Coronary artery (tissue), 2 donors: ENCODE measurements at places on chromosomes 12 and 14.

- DNase-seq = no peak
Observed at GRCh38 chr14:65854215-65854614, 441.7 kb downstream of the FUT8 start.

- DNase-seq = no peak
Observed at GRCh38 chr12:132556801-132557200, 53.6 kb downstream of the LRCOL1 start.

DNA sequence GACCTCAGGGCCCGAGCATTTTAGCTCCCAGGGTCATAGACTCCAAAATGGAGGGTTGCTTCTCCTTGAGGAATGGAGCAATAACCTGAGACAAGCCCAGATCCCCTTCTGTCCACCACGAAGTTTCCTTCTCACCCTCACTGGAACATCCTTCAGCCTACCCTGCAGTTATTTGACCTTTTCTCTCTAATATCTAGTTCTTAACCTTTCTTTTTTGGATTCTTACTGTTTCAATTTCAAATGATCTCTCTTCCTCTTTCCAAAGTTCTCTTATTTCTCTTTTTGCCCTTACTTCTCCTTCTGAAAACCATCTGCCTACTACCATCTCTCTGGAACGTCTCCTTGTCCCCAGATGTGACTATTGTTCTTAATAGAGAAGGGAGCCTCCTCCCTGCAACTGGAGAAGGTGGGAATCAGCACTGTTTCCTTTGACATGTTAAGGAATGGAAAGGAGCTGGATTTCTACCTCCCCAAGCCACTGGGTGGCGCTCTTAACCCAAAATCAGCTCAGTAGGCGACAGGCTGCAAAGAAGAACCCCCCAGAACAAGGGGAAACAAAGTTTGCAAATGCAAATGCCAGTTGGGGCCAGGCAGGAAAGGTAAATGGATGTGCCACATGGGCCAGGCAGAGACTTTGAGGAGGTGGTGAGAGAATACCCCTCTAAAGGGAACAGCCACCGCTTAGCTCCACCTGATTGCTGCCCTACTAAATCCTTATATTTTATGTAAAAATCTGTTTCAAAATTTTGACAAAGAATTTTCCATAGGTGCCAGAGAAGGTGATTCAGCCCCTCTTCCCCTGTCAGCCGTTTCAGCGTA is 22.4 kb upstream of the PDE1B start:
- no peak for DNase-seq

GRCh38 chr12:10186299-10186698 is 7.5 kb downstream of the TMEM52B start:
- DNase-seq = no peak

GRCh38 chr14:48323665-48324064 is 648.3 kb upstream of the MDGA2 start:
- no peak for DNase-seq

DNA sequence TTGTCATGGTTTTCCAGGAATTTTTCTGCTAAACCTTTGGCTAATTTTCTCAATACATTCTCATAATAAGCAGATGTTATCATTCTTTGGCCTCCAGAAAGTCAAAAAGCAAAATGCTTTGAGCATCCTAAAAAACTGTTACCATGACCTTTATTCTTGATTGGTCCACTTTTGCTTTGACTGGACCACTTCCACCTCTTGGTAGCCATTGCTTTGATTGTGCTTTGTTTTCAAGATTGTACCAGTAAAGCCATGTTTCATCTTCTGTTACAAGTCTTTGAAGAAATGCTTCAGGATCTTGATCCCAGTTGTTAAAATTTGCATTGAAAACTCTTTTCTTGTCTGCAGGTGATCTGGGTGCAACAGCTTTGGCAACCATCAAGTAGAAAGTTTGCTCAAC is 180.1 kb downstream of the DUSP6 start:
- DNase-seq = no peak

DNA sequence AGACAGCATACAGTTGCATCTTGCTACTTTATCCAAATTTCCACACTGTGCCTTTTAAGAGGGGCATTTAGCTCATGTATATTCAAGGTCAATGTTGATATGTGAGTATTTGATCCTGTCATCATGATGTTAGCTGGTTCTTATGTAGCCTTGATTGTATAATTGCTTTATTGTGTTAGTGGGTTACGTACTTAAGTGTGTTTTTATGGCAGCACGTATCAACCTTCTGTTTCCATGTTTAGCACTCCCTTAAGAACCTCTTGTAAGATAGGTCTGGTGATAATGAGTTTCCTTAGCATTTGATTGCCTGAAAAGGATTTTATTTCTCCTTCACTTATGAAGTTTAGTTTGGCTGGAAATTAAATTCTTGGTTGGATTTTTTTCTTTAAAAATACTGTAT is 445.2 kb downstream of the NAV3 start:
- no peak for DNase-seq

DNA sequence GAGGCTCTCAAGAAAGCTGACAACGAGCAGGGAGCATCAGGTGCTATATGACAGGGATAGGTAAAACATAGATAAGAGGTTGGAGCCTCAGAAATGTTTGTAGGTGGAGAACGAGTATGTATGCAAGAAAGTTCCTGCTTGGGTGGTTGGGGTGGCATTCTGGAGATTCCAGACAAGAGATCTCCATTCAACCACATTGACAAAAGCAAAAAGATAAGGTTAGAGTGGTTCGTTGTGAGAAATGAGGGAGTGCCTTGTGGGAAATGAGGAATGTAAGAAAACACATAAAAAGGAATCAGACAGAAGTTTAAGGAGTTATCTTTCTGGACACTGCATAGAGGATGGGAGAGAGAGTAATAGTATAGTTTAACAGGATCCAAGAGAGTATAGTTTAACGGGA is 290.3 kb downstream of the DPF3 start:
- DNase-seq = no peak

GRCh38 chr12:95974358-95974757 is 21.8 kb downstream of the HAL start:
- DNase-seq = no peak

- DNase-seq = no peak
Observed at GRCh38 chr12:38892087-38892786, 13.2 kb downstream of the CPNE8 start.

DNA sequence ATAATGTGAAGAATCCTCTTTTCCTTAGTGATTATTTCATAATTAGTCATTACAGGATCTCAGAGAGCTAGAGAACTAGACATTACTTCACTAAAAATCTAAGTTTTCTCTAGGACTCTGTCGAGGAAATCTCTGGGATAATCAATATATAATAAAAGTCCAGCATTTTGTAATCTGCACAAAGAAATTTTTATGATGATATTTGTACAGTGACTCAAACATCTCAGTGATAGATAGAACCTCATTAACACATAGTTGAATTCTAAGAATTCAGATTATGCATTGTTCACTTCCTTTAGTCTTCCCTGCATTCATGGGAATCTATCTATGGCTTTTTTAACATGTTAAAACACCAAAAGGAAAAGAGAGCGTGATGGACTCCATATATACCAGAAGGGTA is 11.0 kb downstream of the ITPR2 start:
- no peak for DNase-seq

GRCh38 chr14:45083617-45083975 is 320 bp upstream of the PRPF39 start:
- DNase-seq = no peak

GRCh38 chr14:37088356-37089215 is 83.8 kb downstream of the SLC25A21 start:
- DNase-seq = no peak

- no peak for DNase-seq
Observed at GRCh38 chr12:133106253-133106652, 23.8 kb downstream of the ZNF891 start.

- no peak for DNase-seq
Observed at GRCh38 chr12:5556033-5556614, 124.2 kb downstream of the NTF3 start.

DNA sequence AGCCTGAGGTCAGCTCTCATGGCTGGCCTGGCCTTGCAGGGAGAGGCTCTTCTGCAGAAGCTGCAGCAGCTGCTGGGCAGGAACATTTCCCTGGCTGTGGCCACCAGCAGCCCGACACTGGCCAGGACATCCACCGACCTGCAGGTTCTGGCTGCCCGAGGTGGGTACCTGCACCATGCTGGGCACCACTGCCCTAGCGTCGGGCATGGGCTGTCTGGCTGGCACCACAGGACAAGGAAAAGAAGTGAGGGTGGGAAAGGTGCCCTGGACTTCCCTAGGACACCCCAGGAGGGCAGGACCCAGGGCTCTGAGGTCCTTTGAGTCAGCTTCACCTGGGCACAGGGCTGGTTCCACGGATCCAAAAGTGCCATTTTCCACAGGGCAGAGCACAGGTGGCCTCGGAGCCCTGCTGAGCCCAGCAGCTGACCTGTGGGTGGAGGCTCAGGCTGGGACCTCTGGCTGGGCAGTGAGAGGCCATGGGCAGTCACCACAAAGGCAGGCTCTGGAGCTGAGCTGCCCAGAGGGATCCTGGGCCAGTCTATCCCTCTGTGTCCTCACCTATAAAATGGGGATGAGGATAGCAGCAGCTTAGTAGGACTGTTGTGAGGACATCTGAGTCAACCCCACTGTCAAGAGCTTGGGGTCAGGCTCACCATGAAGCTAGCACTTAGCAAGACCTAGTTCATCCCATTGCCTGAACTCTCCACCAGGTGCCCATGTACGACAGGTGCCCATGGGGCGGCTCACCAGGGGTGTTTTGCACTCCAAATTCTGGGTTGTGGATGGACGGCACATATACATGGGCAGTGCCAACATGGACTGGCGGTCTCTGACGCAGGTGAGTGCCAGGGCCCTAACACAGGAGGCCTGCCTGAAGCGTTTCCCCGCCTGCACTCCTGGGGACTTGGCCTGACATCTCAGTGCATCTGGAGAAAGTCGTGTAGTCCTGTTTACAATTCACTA is 4.9 kb downstream of the PLD4 start:
- no peak for DNase-seq

- DNase-seq = no peak
Observed at GRCh38 chr14:32375663-32376062, 46.6 kb downstream of the AKAP6 start.

GRCh38 chr12:7557227-7557626 is 53.6 kb upstream of the CD163 start:
- no peak for DNase-seq

DNA sequence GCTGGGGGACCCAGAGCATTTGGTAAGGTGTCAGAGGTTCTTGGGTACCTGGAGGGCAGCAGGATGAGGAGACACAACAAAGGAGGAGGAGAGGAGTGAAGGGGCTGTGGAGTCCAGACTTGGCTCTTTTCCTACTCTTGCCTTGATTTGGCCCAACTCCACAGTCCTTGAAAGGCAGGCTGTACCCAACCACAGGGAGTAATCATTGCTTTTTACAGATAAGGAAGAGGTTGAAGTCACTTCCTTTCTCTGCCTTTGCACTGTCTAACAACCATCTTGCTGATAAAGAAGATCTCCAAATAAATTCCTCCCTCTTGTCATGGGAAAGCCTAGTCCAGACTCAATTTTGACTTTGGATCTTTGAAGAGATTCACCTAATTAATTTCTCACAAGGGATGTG is 226.8 kb upstream of the HMGA2 start:
- no peak for DNase-seq

- DNase-seq = no peak
Observed at GRCh38 chr14:65167072-65167645, 64.8 kb upstream of the MAX start.

- no peak for DNase-seq
Observed at GRCh38 chr12:49033611-49034285, 15.2 kb upstream of the PRKAG1 start.

GRCh38 chr12:48031135-48031960 is 27.1 kb upstream of the COL2A1 start:
- DNase-seq = no peak

GRCh38 chr14:54617467-54617866 is 50.5 kb downstream of the SAMD4A start:
- no peak for DNase-seq

DNA sequence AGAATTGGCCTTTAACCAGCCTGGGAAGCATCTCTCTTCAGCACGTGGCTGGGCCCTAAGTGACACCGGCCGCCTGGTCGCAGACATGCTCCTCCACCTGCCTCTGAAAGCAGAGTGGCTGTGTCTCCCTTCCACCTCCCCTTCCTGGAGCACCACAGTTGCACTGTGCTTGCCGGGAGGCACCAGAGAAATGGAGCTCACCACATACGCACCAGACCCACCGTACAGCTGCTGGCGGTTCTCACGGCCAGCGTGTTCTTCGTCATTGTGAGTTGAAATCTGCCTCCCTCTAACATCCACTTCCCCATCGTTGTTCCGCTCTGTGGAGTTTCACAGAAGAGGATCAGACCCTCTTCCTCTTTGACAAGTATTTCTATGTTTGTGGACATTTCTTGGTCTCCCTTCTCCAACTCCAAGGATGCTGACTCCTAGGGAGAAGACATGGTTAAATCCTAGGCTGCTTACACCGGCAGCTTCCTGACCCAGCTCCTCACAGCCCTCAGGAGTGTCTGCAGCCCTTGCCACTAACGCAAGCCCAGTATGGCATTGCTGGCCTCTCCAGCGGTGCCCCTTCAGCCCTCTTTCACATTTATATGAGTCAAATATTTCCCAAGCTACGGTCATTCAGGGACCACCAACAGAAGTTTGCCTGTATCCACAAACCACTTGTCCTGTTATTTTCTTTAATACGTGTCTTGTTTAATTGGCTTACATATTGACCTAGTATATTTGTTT is 11.5 kb upstream of the KRT5 start:
- no peak for DNase-seq

DNA sequence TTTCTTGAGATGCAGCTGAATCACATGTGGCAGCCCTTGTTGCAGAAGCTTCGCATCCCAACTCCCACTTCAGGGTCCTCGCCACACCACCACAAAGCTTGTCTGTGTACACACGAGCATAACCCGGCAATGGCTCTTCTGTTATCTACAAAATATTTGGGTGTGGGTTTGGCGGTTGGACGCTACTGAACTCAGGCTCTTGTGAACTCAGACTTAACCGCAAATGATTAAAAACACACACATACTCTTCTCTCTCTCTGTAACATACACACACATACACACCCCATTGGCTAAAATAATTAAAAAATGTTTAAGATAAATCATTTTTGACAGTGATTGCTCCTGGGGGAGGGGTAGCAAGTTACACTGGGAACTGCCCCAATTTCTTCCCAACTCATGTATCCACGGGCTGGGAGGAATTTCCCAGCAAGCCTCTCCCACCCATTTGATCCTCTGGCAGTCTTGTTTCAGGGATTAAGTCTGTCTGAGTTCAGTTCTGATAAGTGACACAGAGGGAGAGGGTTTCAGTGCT is 63.7 kb upstream of the MANSC4 start:
- no peak for DNase-seq

- DNase-seq = no peak
Observed at GRCh38 chr12:92987362-92987761, 58.3 kb upstream of the EEA1 start.

GRCh38 chr14:33375786-33376185 is 437.1 kb downstream of the NPAS3 start:
- no peak for DNase-seq

DNA sequence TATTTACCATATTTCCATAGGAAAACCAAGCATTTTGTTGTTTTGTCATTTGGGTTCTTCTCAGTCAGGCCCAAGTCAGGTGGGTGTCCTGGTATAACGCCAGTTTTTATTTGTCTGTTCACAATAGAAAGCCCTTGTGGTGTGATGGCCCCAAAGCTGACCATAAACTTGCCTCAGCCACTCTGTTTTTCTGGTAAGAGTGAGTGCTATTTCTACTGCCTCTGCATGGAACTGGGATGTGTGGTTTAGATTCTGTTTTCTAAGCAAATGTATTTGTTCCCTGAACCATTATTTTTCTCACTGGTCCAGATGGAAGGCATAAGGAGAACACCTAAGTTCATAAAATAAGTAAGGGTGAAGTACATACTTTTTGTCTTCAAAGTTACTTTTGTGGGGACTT is 1.8 kb upstream of the SSPN start:
- DNase-seq = no peak

- DNase-seq = no peak
Observed at GRCh38 chr12:64510667-64511066, 58.7 kb downstream of the TBK1 start.

GRCh38 chr12:96858162-96858561 is 48.9 kb upstream of the NEDD1 start:
- DNase-seq = no peak
